Stimulated activated CD4-positive, alpha-beta T cell treated with anti-CD3 and anti-CD28 coated beads, Interleukin-12 subunit alpha, Interleukin-12 subunit beta, amount 100 ng/mL, for 24 hours (primary cell): ENCODE measurements at places on chromosomes 11 and 22.

GRCh38 chr11:117384045-117384444 lies 56.4 kb downstream of the CEP164 start:
- no peak for DNase-seq

DNA sequence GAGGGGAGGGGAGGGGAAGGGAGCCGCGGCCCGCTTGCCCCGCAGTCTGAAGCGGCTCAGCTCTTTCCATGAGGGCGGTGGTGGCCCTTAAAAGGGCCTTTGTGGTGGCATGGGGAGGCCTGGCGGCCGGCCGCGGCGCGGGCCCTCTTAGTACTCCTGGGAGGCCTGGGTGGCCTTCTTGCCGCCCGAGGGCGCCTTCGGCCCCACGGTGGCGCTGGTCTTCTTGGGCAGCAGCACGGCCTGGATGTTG lies 6.9 kb downstream of the DPAGT1 start:
- DNase-seq = peak; percentile 26

DNA sequence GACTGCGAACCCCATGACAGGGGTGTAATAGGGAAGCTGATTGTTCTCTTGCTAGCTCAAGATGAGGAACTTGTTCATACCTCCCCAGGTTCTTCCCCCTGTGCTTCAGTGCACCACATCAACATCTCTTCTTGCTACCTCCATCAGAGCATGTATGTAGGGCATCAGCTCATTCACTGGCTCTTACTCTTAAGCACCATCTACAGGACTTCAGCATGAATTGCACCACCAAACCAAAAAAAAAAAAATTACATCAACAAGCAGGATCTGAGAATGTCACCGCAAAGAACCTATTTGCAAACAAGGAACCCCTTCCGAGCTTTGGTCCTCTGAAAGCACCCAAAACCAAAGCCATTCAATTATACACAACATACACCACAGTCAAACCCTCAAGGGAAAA lies 2226.5 kb upstream of the RAG2 start:
- DNase-seq = no peak

DNA sequence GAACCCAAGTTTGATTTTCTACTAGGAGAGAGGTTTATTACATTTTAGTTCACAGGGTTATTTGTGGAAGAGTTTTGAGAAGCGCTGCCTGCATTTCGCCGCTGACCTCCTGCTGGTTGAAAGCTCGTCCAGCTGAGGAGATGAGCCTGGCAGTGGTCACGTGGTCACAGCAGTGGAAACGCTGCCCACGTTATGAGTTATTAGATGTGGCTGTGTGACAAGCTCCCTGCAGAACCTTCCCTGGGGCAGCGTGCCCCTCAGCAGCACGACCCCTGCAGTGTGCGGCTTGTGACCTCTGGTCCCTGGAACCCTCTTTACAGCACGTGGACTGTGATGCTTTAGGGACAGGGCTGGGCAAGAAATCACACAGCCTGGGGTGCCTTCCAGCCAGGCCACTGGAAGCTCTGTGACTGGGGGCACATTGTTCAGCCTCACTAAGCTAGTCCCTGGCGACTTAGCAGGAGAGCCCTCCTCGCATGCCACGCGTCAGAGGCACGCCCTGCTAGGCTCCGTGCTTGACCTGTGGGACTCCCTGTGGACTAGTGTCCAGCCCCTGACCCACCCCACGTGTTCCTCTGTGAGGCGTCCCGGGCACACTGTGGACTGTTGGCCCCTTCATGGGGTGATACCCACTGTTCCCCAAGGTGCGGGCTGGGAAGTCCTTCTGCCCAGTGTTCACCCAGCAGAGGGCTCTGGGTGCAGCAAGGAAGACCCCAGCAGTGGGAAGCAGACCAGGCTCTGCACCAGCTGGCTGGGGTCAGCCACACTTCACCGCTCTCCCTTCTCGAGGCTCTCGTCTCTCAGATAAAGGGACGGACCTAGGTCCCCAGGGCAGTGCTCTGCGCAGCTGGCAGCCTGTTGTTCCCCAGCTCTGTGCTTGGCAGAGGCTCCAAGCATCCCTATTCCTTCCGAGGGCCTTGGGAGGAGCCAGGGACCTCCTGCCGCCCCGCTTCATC lies 349.5 kb downstream of the TBC1D22A start:
- DNase-seq = no peak

- no peak for DNase-seq
These were observed 68.6 kb upstream of the ARHGAP32 start for GRCh38 chr11:129260750-129261149.

DNA sequence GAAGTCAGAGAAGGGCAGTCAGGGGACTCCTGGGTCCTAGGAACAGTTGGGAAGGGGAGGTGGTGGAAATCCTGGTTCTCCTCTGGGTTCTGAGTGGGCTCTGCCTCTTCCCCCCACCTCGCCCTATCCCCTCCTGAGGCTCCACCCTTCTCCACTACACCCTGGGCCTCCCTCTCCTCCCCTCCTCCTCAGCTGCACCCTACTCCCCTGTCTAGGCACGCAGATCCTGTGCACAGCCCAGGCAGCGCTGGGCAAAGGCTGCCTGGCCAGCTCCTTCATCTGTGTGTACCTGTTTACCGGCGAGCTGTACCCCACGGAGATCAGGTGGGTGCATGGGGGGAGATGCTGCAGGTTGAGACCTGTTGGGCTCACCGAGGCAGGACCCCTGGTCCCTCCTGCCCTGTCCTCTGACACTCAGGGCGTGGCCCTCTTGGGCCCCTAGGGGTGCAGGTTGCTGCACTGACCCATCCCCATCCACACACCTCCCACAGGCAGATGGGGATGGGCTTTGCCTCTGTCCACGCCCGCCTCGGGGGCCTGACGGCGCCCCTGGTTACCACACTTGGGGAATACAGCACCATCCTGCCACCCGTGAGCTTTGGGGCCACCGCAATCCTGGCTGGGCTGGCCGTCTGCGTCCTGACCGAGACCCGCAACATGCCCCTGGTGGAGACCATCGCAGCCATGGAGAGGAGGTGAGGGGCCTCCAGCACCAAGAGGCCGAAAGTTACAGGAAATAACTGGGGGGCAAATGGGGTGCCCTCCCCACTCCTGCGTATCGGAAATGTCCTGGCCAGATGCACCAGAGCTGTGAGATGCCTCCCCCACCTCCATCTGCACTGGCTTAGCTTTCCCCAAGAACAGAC lies 25.3 kb upstream of the POLA2 start:
- DNase-seq = no peak

DNA sequence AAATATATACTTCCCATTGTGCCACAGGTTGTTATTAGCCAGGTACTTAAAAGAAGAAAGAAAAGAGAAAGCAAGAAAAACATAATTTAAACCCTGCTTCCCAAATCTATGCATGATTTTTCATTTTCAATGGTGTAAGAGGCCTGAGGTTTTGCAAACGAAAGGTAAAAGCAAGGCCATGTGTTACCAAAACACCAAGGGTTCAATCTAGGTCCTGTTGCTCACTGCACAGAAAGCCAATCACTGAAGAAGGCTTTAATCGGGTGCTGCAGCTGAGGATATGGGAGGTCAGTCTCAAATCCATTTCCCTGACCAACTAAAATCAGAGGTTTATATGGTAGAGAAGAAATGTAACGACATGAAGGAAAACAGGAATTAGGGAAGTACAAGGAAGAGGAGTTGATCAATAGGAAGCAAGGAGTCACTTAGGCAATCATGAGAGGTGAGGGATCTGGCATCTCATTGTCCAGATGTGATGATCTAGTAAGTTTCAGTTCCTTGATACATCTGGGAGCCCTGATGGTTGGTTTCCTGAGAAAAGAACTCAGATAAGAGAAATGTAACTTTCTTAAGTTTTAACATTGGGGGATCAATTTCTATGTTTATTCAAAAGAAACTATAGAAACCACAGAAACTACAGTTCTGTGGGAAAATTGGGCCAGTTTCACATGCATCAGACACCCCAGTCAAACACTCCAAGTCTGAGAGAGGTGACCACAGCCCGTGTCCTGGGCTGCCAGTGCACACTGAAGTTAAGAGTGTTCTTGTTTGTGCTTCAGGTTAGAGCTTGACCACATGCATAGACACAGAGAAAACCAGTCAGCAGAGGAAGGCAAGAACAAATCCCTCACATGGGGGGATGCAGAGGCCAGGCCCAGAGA lies 18.1 kb upstream of the DKK3 start:
- no peak for DNase-seq

GRCh38 chr11:47269829-47270305 lies at the start of gene MADD:
TSS of gene MADD (plus strand) at chr11:47270133.
- peak; percentile 83 for DNase-seq

GRCh38 chr11:39177678-39178077 lies 2281.8 kb downstream of the LRRC4C start:
- DNase-seq = no peak

DNA sequence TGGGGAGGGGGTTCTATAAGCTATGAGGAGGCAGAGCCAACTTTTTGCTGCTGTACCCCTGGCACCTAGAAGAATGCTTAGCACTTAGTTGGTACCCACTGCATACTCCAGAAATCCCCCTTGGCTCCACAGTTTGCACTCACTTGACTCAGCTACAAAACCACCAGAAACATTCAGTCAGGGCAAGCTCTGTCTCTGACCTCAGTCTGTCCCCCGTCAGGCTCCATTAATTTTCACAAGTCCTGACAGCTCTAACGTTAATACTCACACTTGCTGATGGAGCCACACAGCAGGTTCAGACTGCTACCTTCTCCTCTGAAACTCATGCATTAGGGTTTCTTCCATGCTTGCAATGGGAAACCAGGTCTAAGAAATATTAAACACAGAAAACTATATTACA lies 81.7 kb downstream of the MPPED2 start:
- no peak for DNase-seq

GRCh38 chr22:43376765-43377547 lies 33.8 kb upstream of the SCUBE1 start:
- no peak for DNase-seq

DNA sequence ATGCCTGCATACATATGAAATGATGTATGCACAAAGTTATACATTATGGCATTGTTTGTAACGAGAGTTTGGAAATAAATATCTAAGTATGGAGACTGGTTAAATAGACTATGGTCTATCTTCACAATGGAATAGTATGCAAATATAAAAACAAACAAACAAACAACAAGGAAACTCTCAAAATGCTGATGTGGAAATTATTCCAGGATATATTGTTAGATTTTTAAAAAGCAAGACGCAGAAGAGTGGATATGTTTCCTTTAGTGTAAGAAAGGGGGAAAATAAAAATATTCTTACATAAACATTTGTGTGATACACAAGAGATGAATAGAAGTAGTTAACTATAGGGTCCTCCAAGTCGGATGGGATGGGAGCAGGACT lies 10.8 kb upstream of the CRKL start:
- DNase-seq = no peak

DNA sequence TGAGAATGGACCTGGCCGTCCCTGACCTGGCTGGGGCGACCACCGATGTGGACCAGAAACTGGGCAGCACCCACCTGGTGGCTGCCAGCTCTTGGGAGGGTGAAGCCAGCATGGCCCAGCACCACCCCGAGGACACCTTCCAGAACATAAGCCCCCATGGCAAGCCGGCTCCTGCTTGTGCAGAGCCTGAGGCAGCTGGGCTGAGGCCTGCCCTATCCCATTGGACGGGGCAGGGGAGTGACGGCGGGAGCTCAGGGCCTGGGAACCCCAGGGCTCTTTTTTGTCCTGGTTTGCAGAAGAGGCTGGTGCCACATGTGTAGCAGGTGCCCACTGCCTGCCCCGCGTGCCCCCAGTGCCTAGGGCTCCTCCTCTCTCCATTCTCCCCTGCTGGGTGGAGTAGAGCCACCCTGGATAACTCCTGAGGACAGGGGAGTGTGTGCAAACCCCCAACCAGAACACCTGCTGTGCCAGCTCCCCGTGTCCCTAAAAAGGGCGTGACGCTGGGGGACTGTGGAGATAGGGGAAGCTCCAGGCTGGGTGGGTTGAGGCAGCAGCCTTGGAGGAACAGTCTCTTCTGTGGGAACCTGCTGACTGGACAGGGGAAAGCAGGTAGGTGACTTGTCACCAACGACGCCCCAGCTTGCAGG lies 11.9 kb downstream of the DUSP8 start:
- no peak for DNase-seq

DNA sequence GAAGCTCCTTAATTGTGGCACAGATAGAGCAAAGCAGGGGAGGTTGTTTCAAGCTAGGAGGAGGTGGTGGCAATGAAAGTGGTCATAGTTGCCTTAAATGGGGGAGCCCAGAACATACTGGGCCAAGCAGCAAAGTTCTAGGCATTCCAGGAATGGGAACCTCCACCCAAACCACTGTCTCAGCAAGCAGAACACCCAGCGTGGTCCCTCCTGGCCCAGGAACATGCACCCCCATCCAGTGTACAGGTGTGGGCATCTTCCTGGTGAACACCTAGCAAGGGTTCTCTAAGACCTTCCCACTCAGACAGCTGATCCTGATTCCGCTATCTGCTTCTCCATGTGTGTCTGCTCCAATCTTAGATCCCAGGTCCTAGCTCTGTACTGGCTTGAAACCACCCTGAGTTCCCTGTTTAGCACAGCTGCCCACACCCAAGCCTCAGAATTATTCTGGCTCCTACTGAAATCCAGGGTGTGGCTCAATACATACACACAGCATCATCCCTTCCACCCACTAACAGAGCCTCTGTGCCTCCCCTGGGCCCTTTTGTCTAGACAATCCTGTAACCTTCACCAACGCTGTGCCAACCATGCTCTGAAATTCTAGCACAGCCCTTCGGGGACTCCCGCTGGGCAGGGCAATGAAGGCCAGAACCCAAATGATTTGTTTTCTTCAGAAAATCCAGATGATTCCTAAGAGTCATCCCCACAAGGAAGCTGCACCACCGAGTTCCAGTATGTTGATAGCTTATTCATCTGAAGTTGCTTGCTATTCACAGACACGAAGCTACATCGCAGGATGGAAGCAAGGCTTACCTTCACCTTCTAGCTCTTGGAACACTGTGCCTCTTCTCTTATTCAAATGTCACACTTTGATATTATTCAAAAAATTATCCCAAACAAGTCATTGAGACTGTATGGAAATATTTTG lies 76.6 kb downstream of the ABTB2 start:
- no peak for DNase-seq

- no peak for DNase-seq
These were observed 919.2 kb upstream of the FAT3 start for GRCh38 chr11:91305402-91305801.

- no peak for DNase-seq
These were observed 82.3 kb downstream of the RASSF10 start for GRCh38 chr11:13091373-13091772.

GRCh38 chr22:44111562-44112155 lies 69.1 kb upstream of the PARVG start:
- no peak for DNase-seq

- DNase-seq = no peak
These were observed 31.2 kb downstream of the C22orf42 start for GRCh38 chr22:32127904-32128303.

- DNase-seq = no peak
These were observed 190.9 kb downstream of the ADAMTS15 start for GRCh38 chr11:130639369-130639768.
